ENCODE measurements at places on chromosomes 4 and X.

GRCh38 chr4:3320361-3321023 is 27.7 kb downstream of the RGS12 start:
- no peak for DNase-seq

- DNase-seq, result no peak
Measured at GRCh38 chrX:135396109-135396508, 25.6 kb upstream of the SMIM10L2A start.

DNA sequence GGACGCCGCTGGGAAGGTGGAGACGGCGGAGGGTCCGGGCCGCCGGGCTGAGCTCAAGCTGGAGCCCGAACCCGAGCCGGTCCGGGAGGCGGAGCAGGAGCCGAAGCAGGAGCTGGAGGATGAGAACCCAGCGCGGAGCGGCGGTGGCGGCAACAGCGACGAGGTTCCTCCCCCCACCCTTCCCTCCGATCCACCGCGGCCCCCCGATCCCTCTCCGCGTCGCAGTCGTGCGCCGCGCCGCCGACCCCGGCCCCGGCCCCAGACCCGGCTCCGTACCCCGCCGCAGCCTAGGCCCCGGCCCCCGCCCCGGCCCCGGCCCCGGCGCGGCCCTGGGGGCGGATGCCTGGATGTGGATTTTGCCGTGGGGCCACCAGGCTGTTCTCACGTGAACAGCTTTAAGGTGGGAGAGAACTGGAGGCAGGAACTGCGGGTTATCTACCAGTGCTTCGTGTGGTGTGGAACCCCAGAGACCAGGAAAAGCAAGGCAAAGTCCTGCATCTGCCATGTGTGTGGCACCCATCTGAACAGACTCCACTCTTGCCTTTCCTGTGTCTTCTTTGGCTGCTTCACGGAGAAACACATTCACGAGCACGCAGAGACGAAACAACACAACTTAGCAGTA is 483 bp downstream of the USP27X start:
- no peak for DNase-seq

GRCh38 chrX:49163555-49164419 is 1.2 kb downstream of the MAGIX start:
- peak; percentile 83 for DNase-seq

DNA sequence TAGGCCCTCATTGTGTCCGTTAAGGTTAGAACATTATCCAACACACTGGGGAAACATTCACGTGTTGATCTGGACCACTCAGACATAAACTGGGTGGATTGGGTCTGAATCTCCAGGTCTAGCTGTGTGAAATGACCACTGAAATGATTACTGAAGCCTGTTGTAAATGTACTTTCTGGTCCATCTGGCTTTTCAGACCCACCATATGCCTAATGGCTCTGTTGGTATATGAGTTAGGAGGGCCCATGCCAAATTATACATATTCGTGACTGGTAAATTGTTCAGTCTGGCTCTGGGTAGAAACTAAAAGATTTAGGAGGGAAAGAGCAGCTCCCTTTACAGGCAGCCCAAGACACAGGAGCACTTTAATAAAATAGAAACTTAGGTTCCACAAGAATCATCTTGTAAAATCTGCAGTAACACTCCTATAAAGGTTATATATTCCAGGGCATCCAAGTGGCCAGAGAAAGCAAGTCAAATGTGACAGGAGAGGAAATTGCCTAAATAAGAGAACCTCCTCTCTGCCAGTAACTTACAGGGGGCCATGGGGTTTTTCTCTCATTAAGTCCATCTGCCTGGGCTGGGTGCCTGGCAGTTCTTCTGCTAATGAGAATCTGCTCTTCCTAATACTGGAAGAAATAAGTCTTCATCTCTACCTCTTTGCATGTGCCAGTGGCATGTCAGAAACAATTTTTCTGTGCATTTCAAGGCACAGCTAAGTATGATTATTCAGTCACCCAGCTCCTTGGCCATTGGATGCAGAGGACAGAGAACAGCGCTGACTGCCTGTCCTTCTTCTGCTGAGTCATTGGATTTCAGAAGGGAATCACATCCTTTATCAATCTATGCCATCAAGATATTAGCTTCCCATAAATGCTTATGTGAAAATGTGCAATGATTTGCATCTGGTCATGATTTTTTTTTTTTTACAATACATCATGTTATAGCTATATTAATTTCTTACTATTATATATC is 112.6 kb downstream of the GLRA2 start:
- DNase-seq, result no peak

GRCh38 chrX:108186811-108187210 is 95.2 kb downstream of the ATG4A start:
- DNase-seq, result peak; percentile 70

GRCh38 chrX:41670112-41670511 is 18.7 kb upstream of the GPR34 start:
- DNase-seq, result no peak

GRCh38 chr4:31183256-31183655 is 463.1 kb downstream of the PCDH7 start:
- DNase-seq, result no peak

GRCh38 chr4:141912831-141913230 is 276.4 kb downstream of the IL15 start:
- no peak for DNase-seq

- DNase-seq, result no peak
Measured at GRCh38 chr4:171891038-171891437, 77.8 kb downstream of the GALNTL6 start.

GRCh38 chr4:155600244-155600643 is 66.4 kb upstream of the GUCY1A1 start:
- no peak for DNase-seq

GRCh38 chr4:87121341-87122065 is 98.9 kb downstream of the KLHL8 start:
- peak; percentile 36 for DNase-seq

DNA sequence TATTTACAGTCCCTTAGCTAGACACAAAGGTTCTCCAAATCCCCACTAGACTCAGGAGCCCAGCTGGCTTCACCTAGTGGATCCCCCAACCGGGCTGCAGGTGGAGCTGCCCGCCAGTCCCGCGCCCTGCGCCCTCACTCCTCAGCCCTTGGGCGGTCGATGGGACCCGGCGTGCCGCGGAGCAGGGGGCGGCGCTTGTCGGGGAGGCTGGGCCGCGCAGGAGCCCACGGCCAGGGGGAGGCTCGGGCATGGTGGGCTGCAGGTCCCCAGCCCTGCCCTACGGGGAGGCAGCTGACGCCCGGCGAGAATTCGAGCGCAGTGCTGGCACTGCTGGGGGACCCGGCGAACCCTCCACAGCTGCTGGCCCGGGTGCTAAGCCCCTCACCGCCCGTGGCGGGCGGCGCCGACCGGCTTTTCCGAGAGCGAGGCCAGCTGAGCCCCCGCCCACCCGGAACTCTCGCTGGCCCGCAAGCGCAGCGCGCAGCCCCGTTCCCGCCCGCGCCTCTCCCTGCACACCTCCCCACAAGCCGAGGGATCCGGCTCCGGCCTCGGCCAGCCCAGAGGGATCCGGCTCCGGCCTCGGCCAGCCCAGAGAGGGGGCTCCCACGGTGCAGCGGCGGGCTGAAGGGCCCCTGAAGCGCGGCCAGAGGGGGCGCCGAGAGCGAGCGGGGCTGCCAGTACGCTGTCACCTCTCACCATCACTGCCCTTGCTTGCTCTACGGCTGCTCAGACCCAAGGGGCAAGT is 39.4 kb downstream of the WFS1 start:
- no peak for DNase-seq

GRCh38 chr4:25926462-25926861 is 12.4 kb downstream of the SMIM20 start:
- DNase-seq, result no peak

DNA sequence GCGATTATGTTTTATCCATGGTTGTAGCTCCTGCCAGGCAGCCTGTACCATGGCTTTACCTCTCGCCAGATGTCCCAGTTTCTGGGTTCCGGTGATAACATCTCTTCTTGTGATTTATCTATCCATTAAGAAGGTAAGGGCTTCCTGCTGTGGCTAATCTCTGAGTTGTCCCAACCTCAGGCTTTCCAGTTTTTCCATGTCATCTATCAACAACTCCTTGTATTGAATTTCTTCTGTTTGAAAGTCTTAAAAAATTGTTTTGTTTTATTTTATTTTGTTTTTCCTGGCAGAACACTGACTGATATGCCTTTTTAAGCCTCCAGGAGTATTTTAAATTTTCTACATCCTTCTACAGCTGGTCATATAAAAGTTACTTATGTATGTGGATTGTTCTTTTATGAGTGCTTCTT is 241.9 kb downstream of the ANTXR2 start:
- no peak for DNase-seq

DNA sequence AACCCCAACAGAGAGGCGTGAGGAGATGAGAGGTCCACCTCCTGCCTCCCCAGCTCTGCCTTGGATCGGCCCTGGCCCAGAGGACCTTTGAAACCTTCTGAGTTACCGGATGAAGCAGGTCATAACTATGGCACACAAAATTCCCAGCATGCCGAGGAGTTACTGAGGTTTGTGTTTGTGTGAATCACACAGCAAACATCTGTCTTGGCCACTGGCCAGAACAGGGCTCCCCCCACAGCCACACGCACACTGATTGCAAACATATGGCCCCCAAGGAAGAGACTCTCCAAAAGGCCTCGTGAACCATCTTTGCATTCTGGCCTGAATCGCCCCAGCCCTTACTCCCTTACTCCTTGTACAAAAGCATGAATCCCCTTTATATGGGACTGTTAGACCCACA is 18.9 kb downstream of the RPS4X start:
- peak; percentile 85 for DNase-seq

GRCh38 chr4:54090804-54091623 is 8.9 kb upstream of the GSX2 start:
- DNase-seq, result no peak

- no peak for DNase-seq
Measured at GRCh38 chrX:39905538-39905891, 192.2 kb downstream of the BCOR start.

DNA sequence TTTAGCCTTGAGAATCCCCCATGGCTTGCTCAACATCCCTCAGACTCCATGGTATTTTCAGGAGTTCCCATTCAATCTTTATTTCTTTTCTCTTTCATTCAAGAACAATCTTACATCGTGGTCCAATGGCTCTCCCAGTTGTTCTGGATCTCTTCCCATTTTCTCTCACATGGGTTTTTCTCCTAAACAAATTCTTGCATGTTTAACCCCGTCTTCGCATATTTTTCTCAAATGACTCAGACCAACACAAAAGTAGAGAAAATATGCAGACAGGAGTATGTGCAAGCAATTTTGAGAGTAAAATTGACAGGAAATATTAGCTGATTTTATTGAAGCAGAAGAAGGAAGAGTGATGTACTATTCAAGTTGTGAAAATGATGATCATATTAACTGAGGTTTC is 396.4 kb upstream of the TRAM1L1 start:
- DNase-seq, result peak; percentile 72

GRCh38 chr4:154584259-154584658 is 6.3 kb downstream of the FGA start:
- no peak for DNase-seq

- peak; percentile 46 for DNase-seq
Measured at GRCh38 chr4:125115941-125116340, 198.8 kb upstream of the FAT4 start.

Data from fibroblast of skin of scalp (primary cell).